ENCODE measurements at places on chromosomes 13 and 19.

DNA sequence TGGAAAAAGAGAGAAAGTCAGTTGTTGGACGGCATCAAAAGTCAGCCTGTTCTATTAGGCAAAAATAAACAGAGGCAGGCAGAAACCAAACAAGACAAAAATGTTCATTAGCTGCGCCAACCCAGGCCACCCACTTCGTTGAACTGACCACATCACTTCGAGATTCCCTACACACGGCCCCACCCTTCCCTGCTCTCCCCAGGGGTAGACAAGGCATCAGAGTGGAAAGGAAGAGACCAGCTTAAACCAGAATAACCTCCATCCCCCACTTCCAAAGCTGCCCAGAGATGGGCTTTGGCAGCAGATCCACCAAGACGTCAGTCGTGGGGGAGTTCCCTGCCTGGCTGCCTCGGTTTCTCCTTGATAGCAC, 204.6 kb upstream of the TSHZ3 start:
- DNase-seq, result no peak

GRCh38 chr19:50994129-50994528, 7.3 kb downstream of the KLK8 start:
- no peak for DNase-seq

GRCh38 chr19:32642771-32643170, 32.2 kb downstream of the ANKRD27 start:
- DNase-seq, result no peak

DNA sequence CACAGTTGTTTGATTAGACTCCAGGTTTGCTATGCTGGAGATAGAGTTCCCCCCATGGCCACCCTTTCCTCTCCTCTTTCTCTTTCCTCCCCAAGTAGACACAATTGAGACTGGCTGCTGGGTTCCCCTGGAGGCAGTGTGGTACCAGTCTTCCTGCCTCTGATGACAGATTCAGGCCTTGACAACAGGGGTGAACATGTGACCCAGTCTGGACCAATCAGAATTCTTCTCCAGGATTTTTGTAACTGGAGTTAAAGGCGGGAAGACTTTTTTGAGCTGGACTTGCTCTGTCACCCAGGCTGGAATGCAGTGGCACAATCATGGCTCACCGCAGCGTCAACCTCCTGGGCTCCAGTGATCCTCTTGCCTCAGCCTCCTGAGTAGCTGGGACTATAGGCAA, 48.7 kb downstream of the CCNE1 start:
- DNase-seq, result peak; percentile 49

GRCh38 chr13:28204690-28205443, 66.5 kb downstream of the PAN3 start:
- no peak for DNase-seq

DNA sequence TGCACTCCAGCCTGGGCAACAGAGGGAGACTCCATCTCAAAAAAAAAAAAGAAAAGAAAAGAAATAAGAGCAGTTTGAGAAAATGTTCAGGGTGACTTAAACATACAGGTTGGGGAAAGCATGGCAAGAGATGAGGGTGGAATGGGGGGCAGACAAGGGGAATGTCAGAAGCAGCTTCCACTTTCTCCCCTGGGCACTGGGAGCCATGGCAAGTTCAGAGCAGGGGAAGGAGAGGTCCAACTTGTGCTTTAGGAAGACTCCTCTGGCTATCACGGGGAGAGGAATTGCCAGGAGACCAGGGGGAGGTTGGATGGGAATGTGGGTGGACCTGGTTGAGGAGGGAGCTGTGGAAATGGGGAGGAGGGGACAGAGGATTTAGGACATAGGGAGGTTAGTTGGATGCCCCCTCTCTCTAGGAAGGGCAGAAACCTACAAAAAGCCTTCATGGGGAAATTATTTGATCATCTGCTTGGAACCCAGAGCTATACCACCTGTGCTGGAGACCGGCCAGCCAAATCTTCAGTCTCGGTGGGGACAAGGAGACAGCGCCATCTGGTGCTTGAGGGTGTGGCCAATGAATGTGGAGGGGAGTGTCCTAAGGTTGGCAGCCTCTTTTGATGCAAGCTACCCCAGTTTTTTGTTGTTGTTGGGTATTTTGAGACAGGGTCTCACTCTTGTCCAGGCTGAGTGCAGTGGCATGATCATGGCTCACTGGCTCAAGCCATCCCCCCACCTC, 7.3 kb upstream of the STRN4 start:
- no peak for DNase-seq

DNA sequence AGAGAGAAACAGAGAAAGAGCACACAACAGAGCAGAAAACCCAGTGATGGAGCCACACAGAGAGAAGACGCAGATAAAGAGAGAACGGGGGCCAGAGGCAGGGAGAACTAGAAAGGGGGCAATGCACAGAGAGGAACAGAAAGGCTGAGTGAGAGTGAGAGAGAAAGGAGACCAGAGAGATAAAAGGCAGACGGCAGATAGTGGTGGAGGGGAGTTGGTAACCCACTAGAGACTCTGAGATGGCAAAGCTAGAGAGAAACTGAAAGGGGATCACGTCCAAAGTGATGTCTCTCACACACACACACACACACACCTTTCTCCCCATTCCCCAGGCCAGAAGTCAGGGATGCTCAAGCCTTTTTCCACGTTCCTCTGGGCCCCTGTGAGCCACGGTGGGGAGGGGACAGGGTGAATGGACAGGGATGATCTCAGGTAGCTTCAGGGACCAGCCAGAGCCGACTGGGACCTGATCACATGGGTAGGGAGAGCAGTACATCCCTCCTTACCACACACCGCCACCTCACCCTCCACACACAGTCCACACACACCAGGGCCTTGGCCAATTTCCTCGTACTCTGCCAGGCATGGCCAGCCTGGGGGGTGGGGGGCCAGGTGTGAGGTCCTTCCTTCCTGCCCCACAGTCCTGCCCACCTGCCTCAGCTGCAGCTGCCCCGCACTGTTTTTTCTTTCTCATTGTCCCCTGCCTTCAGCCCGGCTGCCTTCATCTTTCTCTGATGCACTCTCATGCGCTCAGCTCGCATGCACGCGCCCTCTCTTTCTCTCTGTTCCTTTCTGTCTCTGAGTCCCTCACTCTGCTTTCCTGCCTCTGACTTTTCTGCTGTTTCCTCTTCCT, 22.5 kb upstream of the POU2F2 start:
- DNase-seq, result no peak

- DNase-seq, result no peak
These were observed 370.3 kb upstream of the ATXN8OS start for GRCh38 chr13:69737129-69737935.

- no peak for DNase-seq
These were observed 59.5 kb downstream of the KCNC3 start for GRCh38 chr19:50269653-50270052.

- DNase-seq, result no peak
These were observed 15.0 kb downstream of the SLC25A42 start for GRCh38 chr19:19078801-19079200.

- no peak for DNase-seq
These were observed 53.6 kb upstream of the FRY start for GRCh38 chr13:31978021-31978420.

- DNase-seq, result no peak
These were observed 324.5 kb downstream of the DNAJC15 start for GRCh38 chr13:43347877-43348276.

GRCh38 chr19:33235269-33235995, 9.8 kb upstream of the SLC7A10 start:
- DNase-seq, result peak; percentile 57

GRCh38 chr13:91739751-91740150, 341.3 kb downstream of the GPC5 start:
- DNase-seq, result no peak

DNA sequence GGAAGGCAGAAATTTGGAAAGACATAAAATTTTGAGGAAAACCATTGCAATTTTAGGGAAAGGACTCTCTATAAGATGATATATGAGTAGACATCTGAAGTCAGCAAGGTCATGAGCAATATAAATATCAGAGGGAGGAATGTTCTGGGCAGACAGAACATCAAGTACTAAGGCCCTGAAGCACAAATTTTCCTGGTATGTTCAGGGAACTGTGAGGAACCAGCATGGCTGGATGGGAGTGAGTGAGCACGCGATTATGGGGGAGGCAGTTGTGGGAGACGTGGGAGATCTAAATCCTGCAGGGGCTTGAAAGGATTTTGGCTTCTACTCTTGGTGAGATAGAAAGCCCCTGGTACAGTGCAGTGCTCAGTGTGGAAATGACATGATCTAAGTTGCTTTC, 112.0 kb downstream of the TBC1D4 start:
- no peak for DNase-seq

DNA sequence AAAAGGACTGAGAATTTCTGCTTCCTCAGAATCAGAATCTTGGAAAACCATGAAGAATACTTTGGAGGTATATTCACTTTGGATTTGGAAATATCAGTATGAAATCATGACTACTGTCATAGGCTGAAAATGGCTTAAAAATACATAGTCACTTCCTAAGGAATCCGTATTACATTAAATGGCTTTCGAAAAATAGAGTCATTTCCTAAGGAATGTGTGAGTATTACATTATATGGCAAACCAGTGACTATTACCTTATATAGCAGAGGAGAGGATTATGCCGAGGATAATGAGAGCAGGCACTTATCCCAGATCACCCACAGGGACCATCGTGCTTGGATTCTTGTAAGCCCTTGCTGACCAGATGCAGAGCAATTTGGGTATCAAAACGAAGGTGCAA, 1471.8 kb downstream of the EFNB2 start:
- no peak for DNase-seq

- no peak for DNase-seq
These were observed 10.0 kb downstream of the ZSCAN22 start for GRCh38 chr19:58336820-58337219.

DNA sequence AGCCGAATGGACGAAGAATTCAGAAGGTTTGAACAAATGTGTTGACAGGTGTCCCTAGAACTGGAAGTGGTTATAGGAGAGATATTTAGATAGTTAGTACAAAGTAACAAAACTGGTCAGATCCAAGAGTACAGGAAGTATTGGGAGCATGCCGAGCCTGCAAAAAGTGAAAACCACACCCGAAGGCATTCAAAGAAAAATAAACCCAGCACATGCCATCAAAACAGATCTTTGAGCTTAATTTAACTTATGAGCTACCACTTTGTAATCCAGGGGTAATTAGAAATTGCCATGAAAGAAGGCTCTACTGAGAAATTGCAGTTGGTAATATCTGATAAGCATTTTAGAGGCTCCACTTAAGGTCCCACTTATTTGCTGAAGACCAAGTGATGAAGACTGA, 214.2 kb downstream of the DNAJC15 start:
- DNase-seq, result no peak

- DNase-seq, result no peak
These were observed 8.2 kb downstream of the EID2B start for GRCh38 chr19:39524495-39524894.

Measured in HCT116 (cell line).